ENCODE measurements at places on chromosomes 16 and 17.

- no peak for DNase-seq
Measured at GRCh38 chr16:63749276-63749675, 1372.6 kb downstream of the CDH11 start.

GRCh38 chr17:29930409-29931010, 482 bp upstream of the SSH2 start:
- DNase-seq: no peak

- DNase-seq: no peak
Measured at GRCh38 chr16:67782567-67783352, 23.6 kb downstream of the RANBP10 start.

DNA sequence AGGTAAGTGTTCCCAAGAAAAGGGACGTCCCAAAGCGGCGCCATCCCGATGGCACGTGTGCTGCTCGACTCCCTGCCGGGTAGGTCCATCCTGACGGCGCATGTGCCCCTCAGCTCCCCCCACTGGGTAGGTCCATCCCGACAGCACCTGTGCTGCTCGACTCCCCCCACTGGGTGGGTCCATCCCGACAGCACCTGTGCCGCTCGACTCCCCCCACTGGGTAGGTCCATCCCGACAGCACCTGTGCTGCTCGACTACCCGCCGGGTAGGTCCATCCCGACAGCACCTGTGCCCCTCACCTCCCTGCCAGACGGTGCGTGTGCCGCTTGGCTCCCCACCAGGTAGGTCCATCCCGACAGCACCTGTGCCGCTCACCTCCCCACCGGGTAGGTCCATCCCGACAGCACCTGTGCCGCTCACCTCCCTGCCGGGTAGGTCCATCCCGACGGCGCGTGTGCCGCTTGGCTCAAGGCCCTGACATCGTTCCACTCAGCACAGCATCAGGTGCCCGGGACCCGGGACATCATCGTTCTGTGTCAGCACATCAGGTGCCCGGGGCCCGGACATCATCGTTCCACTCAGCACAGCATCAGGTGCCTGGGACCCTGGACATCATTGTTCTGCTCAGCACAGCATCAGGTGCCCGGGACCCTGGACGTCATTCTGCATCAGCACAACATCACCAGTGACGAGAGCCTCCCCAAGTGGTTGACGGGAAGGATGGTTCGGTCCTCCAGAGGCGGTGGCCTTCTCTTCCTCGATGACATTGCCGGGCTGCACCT, 5.7 kb upstream of the FN3K start:
- no peak for DNase-seq

DNA sequence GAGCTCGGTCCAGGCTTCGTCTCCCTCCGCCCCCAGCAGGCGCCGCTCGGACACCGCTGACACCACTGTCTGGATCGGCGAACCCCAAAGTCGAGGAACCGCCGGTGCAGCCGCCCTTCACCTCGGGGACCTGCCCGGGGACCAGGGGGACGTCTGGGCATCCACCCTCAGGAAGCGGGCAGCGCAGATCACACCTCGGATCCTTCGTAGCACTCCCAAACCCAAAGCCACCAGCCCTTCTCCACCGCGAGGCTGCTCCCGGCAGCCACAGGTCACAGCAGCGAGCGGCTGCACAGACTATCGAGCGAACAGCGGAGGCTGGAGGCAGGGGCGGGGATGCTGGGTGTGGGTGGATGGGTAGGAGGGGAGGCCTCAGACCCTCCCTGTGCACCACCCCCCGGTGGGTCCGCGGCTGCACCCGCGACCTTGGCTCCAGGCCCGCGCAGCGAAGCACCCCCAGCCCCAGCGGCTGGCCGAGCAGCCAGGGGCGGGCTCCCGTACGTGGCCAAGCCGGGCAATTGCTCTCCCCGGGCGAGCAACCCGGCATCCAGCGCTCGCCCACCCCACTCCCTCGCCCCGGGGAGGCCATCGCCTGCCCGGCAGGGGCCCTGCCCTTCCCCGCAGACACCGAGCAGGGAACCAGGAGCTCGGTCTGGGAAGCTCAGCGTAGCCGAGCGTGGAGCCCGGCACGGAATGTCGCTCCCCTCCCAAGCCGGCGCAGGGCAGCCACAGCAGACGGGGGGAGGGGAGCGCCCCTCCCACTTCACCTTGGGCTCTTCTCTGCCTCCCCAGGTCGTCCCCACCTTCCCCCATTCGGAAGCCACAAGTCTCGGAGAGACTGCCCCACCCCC, 1.0 kb downstream of the SDK2 start:
- no peak for DNase-seq

DNA sequence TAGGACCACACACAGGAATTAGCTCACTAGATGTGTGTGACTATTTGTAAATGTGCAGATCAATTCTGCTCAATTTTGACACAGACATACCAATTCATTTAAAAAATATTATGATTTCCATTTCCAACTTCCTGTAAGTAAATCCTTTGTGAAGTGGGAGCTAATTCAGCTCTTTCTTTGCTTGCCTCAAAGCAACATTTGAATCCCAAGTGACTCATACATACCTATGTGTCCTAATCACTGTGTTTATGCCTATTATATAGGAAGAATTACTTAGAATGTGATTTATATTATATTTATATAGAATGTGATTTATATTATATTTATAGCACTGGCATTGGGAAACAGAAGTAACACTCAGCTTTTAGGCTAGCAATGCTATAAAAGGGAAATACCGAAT, 195.9 kb upstream of the C17orf78 start:
- no peak for DNase-seq

- no peak for DNase-seq
Measured at GRCh38 chr17:31413874-31414549, 22.5 kb downstream of the RAB11FIP4 start.

GRCh38 chr17:8068736-8069586, 18.6 kb downstream of the ALOX12B start:
- no peak for DNase-seq

- no peak for DNase-seq
Measured at GRCh38 chr17:65985571-65985970, 206.4 kb downstream of the CEP112 start.

GRCh38 chr16:19179546-19180490, 11.8 kb downstream of the SYT17 start:
- DNase-seq: no peak

DNA sequence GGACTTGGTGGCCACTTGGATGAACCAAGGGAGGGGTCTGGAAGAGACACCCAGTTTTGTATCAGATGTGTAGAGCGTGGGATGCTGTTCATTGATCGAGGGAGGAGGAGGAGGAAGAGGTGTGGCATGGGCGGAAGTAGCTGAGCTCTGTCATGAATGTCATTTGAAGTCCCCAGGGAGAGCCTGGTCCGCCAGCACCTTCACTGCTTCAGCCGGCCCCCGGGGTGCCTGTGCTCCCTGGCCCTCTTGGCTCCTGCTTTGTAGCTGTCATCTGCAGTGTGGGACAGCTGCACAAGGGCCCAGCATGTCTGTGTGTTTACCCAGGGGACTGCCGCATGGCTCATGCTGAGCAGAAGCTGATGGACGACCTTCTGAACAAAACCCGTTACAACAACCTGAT, 75.4 kb upstream of the RBL2 start:
- DNase-seq: no peak

- DNase-seq: no peak
Measured at GRCh38 chr16:78292844-78293380, 193.5 kb downstream of the WWOX start.

DNA sequence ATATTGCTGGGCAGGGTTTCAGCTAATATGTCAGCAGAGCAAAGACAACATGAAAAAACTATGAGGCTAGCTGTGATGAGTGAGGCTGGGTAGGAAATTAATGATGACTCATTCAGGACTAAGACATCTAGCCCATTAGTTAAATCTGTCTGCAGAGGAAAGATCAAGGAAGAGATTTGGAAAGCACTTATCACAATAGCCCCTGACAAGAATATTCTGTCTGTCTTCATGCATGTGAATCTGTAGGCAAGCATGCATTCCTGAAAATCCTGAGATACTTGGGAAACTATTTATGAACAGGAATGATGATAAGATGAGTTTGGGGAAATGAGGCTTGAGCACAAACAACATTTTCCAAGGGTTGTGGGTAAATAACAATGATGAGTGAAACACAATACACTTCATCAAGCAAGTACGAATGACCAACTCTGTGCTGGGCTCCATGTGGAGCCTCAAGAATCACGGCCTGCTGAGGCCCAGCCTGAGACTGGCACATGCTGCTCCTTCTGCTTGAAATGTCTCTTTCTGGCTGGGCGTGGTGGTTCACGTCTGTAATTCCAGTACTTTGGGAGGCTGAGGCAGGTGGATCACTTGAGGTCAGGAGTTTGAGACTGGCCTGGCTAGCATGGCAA, 96.5 kb upstream of the ASIC2 start:
- DNase-seq: no peak

DNA sequence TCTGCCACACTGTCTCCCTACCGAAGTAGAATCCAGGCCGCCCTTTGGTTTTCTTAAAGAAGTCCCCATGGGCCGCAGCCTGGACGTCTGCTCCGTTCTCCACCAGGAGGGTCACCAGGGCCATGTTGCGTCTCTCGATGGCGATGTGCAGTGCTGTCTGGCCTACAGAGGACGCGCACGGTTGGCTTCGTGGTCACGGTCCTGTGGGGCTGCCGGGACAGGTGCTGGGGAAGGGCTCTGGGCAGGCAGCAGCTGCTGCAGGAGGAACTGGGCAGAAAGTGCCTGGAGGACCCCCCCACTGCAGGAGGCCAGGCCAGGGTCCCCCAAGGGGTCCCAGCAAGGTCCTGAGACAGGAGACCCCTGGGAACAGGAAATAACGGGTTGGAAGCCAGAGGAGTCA, 19.0 kb downstream of the TRPV1 start:
- DNase-seq: no peak

DNA sequence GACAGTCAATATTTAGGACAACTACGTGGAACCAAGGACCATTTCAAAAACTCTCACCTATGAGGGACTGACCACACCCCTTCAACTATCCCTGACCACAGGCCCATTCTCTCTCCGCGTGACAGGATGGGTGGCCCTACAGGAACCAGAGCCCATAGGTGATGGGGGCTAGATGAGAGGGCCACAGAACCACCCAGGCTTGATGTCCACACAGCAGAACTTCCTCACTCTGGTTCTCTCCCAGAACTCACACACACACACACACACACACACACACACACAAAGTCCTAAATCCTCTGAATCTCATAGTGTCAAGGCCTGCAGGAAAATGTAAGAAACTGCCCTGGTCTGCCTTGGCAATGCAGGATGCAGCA, 1.5 kb downstream of the ZNF319 start:
- DNase-seq: no peak

DNA sequence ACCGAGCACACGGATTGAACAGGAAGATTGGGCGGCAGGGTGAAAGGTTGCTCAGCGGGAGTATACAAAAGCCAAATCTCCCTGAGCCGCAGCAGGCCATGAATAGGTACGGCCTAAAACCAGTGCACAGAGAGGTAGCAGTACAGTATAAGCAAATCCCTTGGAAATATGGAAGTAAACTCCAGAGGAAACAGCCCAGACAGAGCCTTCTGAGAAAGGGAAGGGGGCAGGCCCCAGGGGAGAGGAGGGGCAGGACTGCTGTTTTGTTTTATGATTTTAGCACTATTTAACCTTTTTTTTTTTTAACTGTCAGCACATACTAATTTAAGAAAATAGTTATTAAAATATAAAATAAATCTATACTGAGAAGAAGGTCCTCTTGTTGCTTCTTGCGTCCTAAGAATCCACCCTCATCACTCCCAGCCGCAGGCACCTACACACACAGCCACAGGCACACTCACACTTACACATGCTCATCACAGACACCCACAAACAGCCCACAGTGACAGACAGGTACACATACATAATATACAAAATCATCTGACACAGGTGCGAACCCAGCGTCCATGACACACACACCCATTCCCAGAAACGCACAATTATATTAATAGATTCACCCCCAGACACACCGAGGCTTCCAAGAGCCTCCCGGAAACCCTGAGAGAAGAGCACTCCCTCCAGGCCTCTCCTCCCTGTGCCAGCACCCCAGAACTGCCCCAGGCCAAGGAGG, 12.8 kb downstream of the PLXDC1 start:
- no peak for DNase-seq

DNA sequence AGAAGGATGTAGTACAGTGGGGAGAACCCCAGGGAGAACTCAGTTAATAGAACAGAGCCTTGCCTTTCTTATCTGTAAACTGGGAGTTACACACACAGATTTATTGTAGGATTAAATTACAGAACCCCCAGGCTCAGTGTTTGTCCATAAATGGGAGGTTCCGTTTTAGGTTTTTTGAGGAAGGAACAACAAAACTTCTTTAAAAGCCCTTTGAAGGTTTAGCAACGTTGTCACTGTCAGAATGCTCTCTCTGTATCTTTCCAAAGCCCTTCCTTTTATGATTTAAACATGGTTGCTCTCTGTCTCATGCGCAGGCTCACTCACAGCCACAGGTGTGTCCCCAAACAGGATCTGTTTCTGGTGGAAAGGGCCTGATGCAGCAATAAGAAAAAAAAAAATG, 9.4 kb upstream of the GNA13 start:
- DNase-seq: no peak

DNA sequence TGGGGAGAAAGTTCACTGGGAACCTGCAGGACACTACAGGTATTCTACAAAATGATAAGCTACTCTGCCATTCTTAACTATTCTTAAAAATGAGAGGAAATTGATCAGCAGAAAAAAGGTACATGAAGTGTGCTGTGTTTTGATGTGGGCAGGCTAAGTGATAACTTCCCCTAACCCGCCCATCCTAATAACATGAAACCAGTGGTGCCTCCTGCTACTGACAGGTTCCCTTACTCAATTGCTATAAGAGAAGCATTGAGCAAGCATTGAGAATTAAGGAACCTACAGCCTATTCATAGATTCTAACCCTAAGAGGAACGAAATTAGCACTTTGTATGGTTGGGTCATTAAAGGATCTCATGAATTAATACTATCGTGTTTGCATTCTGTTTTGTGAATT, 18.9 kb downstream of the XYLT1 start:
- no peak for DNase-seq

DNA sequence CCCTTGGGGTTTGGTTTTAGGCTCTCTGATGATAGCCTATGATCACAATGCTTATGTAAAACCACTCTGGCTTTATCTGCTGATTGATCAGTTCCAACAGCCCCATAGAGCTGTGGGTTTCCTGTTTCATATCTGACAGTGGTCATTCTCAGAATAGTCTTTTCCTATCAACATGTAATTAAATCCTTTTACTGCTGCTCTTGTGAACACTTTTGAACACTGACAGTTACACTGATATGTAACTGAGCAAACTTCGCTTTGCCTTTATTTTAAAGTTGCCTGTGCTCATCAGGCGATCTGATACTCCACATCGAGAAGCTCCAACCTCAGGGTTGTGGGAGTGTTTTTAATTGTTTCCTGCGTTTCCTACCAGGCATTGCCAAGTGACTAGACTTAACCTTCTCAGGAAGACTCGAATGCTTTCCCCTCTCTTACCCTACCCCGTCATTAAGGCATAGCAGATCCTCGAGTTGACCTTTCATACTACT, 17.3 kb upstream of the CLEC18B start:
- DNase-seq: no peak

DNA sequence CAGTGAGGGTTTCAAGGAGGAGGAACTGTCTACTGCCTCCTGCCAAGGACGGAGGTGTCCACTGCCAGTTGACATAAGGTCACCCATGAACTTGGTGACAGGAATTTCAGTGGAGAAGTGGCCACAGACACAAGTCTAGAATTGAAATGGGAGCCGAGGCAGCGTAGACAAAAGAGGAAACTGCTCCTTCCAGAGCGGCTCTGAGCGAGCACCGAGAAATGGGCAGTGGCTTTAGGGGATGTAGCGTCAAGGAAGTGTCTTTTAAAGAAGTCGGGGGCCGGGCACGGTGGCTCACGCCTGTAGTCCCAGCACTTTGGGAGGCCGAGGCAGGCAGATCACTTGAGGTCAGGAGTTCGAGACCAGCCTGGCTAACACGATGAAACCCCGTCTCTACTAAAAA, 3.1 kb upstream of the SERPINF1 start:
- no peak for DNase-seq

- DNase-seq: no peak
Measured at GRCh38 chr16:68229431-68230175, 6.3 kb downstream of the ESRP2 start.

Measured in cortex of kidney (tissue), 1 donor.